ENCODE measurements at places on chromosomes 1 and 21.
A peak's percentile ranks its signal among the peaks of the same experiment; 100 is the strongest.

GRCh38 chr1:203666609-203667008 lies 40.0 kb downstream of the ATP2B4 start:
- no peak for DNase-seq

- DNase-seq = no peak
Observed at GRCh38 chr1:181354865-181355264, 128.5 kb upstream of the CACNA1E start.

DNA sequence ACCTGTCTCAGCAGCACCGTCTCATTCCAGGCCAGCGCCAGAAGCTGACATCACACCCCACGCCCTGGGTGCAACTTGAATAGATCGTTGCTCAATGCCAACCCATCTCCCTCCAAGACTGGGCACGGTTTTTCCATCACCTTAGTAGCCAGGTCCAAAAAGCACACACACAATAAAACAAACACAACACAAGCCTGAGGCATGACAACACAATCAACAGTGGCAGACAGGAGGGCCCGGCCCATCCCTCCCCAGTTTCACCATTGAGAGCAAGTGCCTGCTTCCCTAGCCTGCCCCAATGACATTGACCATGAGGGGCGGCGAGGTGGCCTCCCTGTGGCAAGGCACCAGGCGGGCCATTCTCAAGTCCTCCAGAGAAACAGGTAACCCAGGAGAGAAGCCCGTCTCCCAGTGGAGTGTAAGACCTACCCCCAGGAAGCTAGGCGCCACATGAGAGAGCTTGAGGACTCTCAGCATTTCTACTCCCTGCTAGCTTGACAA lies 2.7 kb downstream of the IFFO2 start:
- no peak for DNase-seq

DNA sequence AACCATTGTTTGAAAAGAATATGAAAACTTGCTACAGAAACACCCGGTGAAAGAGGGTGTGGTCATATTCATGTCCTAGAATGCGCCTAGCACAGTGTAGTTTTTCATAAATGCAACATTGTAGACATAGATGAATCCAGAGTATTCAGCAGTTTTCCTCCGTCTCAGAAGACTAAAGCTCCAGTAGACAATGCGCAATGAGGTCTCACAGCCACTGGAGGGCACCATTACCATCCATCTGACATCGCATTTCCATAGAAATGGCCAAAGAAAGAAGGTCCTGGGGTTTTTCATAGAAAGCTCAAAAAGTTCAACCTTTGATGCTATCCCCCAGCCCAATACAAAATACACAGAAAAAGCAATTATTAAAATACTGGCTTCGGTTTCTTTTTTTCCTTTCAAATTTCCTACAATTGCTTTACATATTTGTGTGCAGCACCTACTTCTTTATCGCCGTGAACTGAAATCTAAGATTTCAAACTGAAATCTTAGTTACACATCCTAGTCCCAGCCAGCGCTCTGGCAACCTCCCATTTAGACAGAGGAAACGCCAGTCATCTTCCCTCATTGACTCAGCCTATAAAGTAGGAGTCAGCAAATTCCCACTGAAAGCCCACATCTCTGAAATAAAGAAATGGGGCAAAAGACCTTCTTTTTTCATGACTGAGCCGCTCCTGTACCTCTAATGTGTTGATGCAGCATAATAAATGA lies 3.9 kb upstream of the CD58 start:
- peak; percentile 40 for DNase-seq

- DNase-seq = no peak
Observed at GRCh38 chr1:230138561-230139239, 71.7 kb downstream of the GALNT2 start.

GRCh38 chr21:41349619-41350390 lies 12.0 kb upstream of the MX2 start:
- no peak for DNase-seq

GRCh38 chr1:147624529-147624928 lies 45.8 kb downstream of the ACP6 start:
- no peak for DNase-seq

- DNase-seq = no peak
Observed at GRCh38 chr1:172107316-172107975, 266.1 kb downstream of the DNM3 start.

DNA sequence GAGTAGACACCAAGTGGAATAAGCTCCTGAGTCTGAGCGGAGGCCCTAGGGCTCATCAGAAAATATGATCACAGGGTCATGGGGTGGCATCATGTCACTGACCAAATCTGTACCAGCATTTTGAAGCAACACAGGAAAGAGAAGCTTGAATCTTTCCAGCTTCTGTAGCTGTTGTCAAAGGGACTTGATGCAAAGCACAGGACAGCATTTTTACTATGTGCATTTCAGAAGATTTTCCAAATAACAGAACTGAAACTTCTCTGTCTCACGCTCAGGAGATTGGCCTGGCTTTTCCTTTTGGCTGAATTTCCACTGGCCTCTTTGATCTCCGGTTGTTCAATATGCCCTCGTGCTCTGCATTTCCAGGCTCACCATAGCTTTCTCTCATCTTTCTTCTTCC lies 127.2 kb upstream of the ATP1B1 start:
- no peak for DNase-seq

- DNase-seq = no peak
Observed at GRCh38 chr1:81151206-81151605, 649.5 kb upstream of the ADGRL2 start.

DNA sequence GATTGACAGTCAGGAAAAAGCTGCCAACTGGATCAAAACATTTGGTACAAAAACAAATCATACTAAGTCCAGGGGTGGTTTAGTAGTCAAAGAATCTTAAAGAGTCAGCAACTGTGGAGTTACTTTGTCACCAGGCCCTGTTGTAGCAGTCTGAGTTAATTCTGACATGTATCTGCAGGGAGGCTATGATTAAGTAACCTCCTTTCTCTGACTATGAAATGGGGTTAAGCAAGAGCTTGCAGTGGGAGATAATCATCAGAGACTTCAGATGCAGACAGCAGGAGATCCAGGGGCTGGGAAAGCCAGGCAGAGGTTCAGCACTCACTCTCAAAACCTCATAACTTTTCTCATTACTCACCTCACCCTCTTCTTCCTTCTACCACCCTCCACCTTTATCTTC lies 99.2 kb upstream of the BTG3 start:
- DNase-seq = no peak

DNA sequence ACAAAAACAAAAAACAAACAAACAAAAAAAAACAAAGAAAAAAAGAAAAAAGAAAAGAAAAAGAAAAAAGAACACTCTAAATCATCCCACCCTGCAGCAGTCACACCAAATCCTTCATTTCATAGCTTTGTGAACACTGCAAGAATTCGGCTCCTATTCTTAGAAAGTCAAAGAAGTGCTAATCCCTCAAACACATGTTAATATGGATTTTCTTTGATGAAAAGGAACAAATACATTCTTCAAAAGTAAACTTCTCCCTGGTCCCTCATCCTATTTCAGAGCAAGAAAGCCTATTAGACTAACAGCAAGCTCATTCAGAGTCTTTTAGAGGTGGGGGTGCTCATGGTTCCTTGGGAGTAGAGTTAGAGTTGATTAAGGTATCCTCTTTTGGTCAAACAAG lies 7.2 kb upstream of the MRPL39 start:
- no peak for DNase-seq

GRCh38 chr1:113109908-113110554 lies 37.0 kb downstream of the LRIG2 start:
- no peak for DNase-seq

DNA sequence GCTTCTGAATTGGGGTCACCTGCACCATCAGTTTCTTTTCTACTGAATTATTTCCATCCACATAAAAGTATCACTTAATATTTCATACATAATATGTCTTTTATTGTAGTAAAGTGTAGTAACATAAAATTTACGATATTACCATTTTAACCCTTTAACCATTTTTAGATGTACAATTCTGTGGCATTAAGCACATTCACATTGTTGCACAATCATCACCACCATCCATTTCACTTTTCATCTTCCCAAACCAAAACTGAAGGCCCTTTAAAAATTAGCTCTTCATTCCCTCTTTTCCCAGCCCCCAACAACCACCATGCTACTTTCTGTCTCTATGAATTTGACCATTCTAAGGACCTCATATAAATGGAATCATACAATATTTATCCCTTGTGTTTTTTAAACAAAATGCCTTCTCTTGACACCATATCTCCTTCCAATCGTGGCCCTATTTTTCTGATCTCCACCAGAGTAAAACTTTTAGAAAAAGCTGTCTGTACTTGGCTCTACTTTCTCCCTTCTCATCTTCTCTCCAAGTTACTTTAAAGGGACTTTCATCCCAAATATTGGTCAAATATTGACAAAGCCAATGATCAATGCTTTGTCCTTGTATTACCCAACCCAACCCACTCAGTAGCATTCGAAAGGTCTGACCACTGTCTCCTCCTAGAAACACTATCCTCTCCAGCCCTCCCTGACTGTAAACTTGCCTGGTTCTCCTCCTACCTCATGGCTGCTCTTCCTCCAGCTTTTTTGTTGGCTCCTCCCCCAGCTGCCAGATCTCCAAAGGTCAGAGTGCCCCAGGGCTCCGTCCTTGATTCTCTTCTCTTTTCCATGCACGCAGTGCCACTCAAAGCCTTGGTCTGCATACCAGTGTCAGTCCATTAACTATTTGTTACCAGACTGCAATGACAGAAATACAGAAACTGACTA lies 44.7 kb downstream of the SLC30A10 start:
- DNase-seq = no peak

- no peak for DNase-seq
Observed at GRCh38 chr1:115496904-115497527, 144.8 kb upstream of the VANGL1 start.

DNA sequence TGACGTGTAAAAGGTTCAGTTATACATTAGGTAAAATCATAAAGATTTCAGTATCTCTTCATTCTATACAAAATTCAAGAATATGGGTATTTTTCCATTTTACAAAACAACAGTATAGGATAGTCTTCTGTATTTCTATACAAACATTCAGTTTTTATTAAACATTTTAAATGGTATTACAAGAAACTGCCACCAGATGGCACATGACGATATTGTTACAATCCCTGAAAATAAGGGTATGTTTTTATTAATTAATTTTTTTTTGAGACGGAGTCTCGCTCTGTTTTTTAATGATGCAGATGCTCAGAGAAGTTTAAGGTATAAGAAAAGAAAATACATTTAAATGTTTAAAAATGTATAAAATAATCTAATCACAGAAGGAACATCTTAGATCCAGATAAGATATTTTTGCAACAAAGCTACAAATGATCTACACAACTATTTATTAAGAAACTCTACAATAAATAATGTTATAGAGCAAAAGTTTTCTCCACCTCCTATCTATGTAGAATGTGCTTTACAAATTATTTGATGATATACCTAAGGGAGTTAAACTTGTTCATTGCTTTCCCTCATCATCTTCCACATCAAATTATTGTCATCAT lies 23.5 kb upstream of the RSBN1 start:
- peak; percentile 13 for DNase-seq

DNA sequence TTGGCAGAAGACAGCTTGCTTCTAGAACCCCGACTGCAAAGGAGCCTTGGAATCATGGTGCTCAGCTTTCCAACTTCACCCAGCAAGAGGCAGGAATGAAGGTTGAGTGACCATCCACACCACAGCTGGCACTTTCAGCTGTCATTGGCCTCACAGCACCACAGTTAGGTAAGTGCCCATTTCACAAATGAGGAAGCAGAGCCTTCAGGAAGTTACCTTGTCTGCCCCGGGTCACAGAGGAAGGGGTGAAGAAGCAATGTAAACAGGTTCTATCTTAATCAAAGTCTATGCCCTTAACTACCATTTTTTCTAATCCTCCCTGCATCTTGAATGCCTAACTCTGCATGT lies 156.0 kb downstream of the GLUL start:
- DNase-seq = no peak

DNA sequence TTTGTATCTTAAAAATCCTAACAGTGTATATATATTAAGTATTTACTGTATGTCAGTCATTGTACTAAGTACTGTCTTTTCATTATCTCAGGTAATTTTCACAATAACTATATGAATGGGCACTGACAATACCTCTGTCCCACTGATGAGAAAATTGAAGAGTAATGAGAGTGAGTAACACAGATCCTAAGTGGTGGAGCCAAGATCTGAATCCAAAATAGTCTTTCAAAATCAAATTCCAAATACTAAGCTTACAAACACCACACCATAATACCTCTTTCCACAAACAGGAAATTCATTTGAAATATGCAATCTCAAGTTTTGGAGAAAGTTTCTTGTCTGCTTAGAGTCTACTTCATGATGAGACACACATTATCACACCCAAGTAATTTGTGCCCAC lies 105.9 kb upstream of the EDEM3 start:
- no peak for DNase-seq

DNA sequence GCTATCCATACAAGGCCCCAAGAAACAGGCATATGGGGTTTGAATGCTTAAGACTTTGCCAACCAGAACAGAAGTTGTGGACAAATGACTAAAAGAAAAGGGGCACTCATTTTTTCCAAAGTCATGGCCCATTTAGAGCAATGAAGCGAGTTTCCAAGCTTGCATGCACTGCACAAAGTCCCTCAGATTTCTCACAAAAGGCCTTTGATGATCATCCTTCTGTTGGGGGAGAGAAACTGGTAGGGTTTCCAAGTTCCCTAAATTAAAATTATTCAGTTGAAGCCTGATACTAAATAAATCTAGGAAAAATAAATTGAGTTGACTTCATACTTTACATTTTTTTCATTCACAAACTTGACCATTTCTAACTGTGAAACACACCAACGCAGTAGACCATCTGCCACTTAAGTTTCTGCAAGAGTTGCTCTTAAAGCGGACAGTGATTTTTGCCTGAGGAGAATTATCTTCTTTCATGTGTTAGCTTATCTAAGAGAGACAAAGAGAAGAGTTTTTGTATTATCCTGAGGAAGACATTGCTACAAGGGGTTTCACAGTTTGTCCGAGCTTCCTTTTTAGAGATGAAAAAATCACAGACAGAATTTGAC lies 139.2 kb downstream of the SEC16B start:
- no peak for DNase-seq

GRCh38 chr1:201334325-201335173 lies 42.9 kb downstream of the TNNT2 start:
- DNase-seq = no peak

GRCh38 chr1:246460406-246460805 lies 46.7 kb downstream of the SMYD3 start:
- no peak for DNase-seq

- DNase-seq = no peak
Observed at GRCh38 chr1:241172486-241172885, 184.5 kb downstream of the RGS7 start.

- no peak for DNase-seq
Observed at GRCh38 chr1:155125946-155126555, 1.6 kb upstream of the EFNA1 start.

- no peak for DNase-seq
Observed at GRCh38 chr21:30153697-30154340, 12.8 kb downstream of the CLDN17 start.

DNA sequence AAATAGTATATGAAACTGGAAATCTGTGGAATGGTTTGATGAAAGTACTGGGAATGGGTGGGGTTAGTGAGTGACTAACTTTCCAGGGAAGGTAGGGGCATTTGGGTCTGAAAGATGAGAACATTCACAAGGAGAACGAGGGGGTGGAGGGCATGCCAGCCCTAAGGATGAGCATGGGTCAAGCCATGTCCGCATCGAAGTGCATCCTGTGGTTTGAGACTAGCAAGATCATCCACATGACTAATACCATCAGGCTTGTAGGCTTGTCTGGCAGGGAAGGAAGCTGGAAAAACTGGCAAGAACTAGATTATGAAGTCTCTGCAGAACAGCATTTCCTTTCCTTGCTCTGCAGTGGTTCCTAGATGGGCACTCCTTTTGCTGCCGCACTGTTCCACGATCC lies 70.4 kb upstream of the UBE2U start:
- no peak for DNase-seq
